ENCODE measurements at places on chromosomes 13 and 19.
A peak's percentile ranks its signal among the peaks of the same experiment; 100 is the strongest.

GRCh38 chr13:113448885-113449692, 4.2 kb downstream of the ADPRHL1 start:
- no peaks in the 10 kb centered on the region for H3K27me3 ChIP-seq
- no peak overlapping the region for H3K27ac ChIP-seq
- DNase-seq: no peak
- no peaks in the 10 kb centered on the region for H3K4me1 ChIP-seq
- H3K36me3 ChIP-seq: no peaks in the 10 kb centered on the region

- H3K4me1 ChIP-seq: no peaks in the 10 kb centered on the region
- H3K36me3 ChIP-seq: no peaks in the 10 kb centered on the region
Observed at GRCh38 chr13:40137400-40137799, 481.9 kb downstream of the COG6 start.

- H3K27me3 ChIP-seq: no peaks in the 10 kb centered on the region
- H3K4me3 ChIP-seq: no peak overlapping the region
- H3K4me1 ChIP-seq: peaks cover 42% of the 10 kb centered on the region
- no peaks in the 10 kb centered on the region for H3K36me3 ChIP-seq
- H3K27ac ChIP-seq: no peak overlapping the region
Observed at GRCh38 chr19:10233946-10234345, 2.8 kb upstream of the S1PR2 start.

DNA sequence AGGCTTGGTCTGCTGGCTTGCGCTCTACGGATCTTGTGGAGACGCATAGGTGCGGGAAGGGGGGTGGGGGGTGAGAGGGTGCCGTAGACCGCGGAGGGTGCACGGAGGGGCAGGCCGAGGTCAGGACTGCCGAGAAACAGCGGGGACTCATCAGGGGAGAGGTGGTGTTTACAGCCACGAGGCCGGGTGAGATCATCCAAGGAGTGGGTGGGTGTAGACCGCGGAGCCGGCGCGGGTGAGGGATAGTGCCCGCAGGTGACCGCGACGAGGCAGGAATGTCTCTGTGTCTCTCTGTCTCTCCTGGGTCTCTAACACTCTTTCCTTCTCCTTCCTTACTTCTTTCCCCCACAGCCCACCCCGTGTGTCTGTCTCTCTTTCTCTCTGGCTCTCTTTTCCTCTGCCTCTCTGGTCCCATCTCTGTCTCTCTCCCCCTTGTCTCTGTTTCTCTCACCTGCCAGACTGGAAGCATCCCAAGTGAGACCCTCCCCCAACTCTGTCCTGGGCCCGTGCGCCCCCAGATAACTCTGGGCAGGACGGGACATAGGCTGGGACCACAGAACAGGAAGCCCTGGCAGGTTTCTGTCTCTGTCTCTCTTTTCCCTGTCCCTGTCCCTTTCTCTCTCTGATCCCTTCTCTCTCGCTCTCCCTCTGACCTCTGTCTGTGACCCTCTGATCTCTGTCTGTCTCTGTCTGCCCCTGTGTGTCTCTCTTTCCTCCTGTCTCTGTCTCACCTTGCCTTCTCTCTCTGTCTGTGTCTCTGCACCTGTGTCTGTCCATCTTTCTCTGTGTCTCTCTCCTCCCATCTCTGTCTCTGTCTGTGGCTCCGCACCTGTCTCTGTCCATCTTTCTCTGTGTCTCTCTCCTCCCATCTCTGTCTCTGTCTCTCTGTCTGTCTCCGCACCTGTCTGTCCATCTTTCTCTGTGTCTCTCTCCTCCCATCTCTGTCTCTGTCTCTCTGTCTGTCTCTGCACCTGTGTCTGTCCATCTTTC, 1.8 kb upstream of the KLK4 start:
- no peak overlapping the region for H3K27ac ChIP-seq
- peaks cover 57% of the 10 kb centered on the region for H3K27me3 ChIP-seq
- H3K4me1 ChIP-seq: no peaks in the 10 kb centered on the region
- no peaks in the 10 kb centered on the region for H3K36me3 ChIP-seq
- DNase-seq: no peak

- H3K27ac ChIP-seq: no peak overlapping the region
- DNase-seq: no peak
- H3K36me3 ChIP-seq: no peaks in the 10 kb centered on the region
- H3K4me3 ChIP-seq: no peak overlapping the region
Observed at GRCh38 chr13:27964741-27965323, 4.3 kb downstream of the CDX2 start.

- no peaks in the 10 kb centered on the region for H3K36me3 ChIP-seq
- H3K4me3 ChIP-seq: no peak overlapping the region
- H3K27ac ChIP-seq: no peak overlapping the region
- H3K4me1 ChIP-seq: no peaks in the 10 kb centered on the region
- no peaks in the 10 kb centered on the region for H3K27me3 ChIP-seq
Observed at GRCh38 chr13:44815623-44816022, 173.6 kb downstream of the NUFIP1 start.

- H3K27me3 ChIP-seq: no peaks in the 10 kb centered on the region
- H3K36me3 ChIP-seq: no peaks in the 10 kb centered on the region
- peaks cover 6% of the 10 kb centered on the region for H3K4me1 ChIP-seq
- no peak overlapping the region for H3K27ac ChIP-seq
- no peak for DNase-seq
Observed at GRCh38 chr13:95636853-95637252, 7.7 kb downstream of the DZIP1 start.

- no peaks in the 10 kb centered on the region for H3K4me1 ChIP-seq
- H3K36me3 ChIP-seq: no peaks in the 10 kb centered on the region
- no peak overlapping the region for H3K4me3 ChIP-seq
- H3K27ac ChIP-seq: no peak overlapping the region
- H3K27me3 ChIP-seq: no peaks in the 10 kb centered on the region
Observed at GRCh38 chr19:41701401-41702075, 6.9 kb upstream of the CEACAM5 start.

GRCh38 chr13:110324026-110324749, 17.1 kb downstream of the COL4A2 start:
- H3K27me3 ChIP-seq: no peaks in the 10 kb centered on the region
- no peak overlapping the region for H3K4me3 ChIP-seq
- peak overlapping the region; percentile 81 for H3K27ac ChIP-seq
- peaks cover 73% of the 10 kb centered on the region for H3K4me1 ChIP-seq

GRCh38 chr19:30780032-30780431, 407.8 kb downstream of the ZNF536 start:
- H3K4me1 ChIP-seq: no peaks in the 10 kb centered on the region
- H3K36me3 ChIP-seq: no peaks in the 10 kb centered on the region
- no peak for DNase-seq
- no peak overlapping the region for H3K27ac ChIP-seq

- peaks cover 59% of the 10 kb centered on the region for H3K4me1 ChIP-seq
- no peak overlapping the region for H3K4me3 ChIP-seq
- H3K27me3 ChIP-seq: no peaks in the 10 kb centered on the region
- peak; percentile 15 for DNase-seq
Observed at GRCh38 chr19:5128936-5129389, 160.1 kb downstream of the KDM4B start.

DNA sequence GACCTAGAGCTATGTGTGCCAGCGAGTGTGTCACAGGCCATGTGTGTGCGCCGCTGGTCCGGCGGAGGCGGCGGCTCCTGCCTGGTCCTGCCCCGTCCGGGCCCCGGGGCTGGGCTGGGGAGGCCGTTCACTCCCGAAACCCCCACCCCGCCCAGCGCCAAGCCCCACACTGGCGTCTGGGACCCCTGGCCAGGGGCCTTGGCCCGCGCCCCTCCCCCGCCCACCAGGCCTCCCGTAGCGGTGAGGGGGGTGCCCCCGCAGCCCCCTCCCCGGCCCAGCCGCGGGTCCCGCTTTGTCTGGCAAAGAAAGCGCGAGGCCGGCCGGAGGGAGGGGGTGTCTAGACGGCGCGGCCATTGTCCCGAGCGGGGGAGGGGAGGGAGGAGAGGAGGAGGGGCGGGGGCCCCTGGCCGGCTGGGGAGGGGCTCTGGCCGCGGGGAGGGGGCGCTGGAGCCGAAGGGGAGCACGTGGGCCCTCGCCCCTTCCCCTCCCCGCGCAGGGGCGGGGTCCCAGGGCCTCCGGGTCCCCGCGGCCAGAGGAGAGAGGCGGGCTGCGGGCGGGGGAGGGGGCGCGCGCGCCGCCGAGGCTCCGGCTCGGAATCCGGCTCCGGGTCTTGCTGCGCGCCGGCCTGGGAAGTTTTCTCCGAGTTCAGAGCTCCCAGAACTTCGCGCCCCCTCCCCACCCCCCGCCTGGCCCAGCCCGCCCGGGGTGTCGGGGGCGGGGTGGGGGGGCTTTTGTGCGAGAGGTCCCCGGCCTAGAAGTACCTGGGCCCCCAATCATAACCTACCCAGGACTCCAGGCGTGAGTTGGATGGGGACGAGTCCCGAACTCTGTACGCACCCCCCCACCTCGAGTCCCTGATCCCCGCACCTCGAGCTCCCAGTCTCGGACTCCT, 888 bp downstream of the NOTCH3 start:
- peaks cover 39% of the 10 kb centered on the region for H3K27me3 ChIP-seq
- DNase-seq: no peak
- H3K4me1 ChIP-seq: peaks cover 16% of the 10 kb centered on the region
- H3K4me3 ChIP-seq: peak overlapping the region; percentile 55
- H3K36me3 ChIP-seq: no peaks in the 10 kb centered on the region

DNA sequence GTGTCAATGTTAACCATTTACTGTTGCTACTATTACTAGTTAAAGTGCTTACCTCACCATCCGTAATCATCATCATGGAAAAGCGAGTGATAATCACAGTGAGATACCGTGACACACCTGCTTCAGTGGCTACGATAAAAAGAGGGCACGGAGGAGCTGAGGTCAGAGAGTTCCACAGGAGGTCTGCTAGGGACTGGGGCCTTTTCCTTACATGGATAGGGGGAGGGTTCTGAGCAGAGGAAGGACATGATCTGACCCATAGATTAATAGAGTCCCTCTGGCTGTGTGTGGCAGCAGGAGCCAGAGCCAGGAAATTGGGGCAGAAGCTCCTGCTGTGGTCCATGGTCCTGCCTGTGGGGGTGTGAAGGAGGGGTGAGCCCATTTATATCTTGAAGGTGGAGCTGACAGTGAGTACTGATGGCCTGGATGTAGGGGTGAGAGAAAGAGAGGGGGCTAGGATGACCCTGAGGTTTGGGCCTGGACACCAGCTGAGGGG, 136.7 kb downstream of the SIPA1L3 start:
- DNase-seq: no peak
- no peaks in the 10 kb centered on the region for H3K4me1 ChIP-seq
- no peak overlapping the region for H3K27ac ChIP-seq
- H3K4me3 ChIP-seq: no peak overlapping the region
- no peaks in the 10 kb centered on the region for H3K36me3 ChIP-seq

GRCh38 chr19:55676383-55676782, 1.4 kb downstream of the EPN1 start:
- H3K27ac ChIP-seq: peak overlapping the region; percentile 92
- H3K27me3 ChIP-seq: no peaks in the 10 kb centered on the region

DNA sequence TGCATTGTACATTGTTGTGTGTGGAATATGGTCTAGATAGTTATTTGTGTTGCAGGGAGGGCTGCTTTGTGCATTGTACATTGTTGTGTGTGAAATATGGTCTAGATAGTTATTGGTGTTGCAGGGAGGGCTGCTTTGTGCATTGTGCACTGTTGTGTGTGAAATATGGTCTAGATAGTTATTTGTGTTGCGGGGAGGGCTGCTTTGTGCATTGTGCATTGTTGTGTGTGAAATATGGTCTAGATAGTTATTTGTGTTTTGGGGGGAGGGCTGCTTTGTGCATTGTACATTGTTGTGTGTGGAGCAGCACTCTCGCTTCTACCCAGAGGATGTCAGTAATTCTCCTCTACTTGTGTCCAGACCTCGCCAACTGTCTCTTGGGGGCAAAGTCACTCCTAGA, 36.3 kb upstream of the ZNF835 start:
- no peak for DNase-seq
- H3K4me3 ChIP-seq: no peak overlapping the region
- no peaks in the 10 kb centered on the region for H3K36me3 ChIP-seq
- no peaks in the 10 kb centered on the region for H3K4me1 ChIP-seq

- no peaks in the 10 kb centered on the region for H3K27me3 ChIP-seq
- no peak for DNase-seq
- no peaks in the 10 kb centered on the region for H3K4me1 ChIP-seq
- H3K36me3 ChIP-seq: no peaks in the 10 kb centered on the region
Observed at GRCh38 chr13:79306650-79307049, 99.4 kb downstream of the RBM26 start.

- peaks cover 58% of the 10 kb centered on the region for H3K36me3 ChIP-seq
- no peak for DNase-seq
- H3K27ac ChIP-seq: no peak overlapping the region
- no peaks in the 10 kb centered on the region for H3K27me3 ChIP-seq
Observed at GRCh38 chr13:51380269-51380668, 40.8 kb downstream of the SERPINE3 start.

DNA sequence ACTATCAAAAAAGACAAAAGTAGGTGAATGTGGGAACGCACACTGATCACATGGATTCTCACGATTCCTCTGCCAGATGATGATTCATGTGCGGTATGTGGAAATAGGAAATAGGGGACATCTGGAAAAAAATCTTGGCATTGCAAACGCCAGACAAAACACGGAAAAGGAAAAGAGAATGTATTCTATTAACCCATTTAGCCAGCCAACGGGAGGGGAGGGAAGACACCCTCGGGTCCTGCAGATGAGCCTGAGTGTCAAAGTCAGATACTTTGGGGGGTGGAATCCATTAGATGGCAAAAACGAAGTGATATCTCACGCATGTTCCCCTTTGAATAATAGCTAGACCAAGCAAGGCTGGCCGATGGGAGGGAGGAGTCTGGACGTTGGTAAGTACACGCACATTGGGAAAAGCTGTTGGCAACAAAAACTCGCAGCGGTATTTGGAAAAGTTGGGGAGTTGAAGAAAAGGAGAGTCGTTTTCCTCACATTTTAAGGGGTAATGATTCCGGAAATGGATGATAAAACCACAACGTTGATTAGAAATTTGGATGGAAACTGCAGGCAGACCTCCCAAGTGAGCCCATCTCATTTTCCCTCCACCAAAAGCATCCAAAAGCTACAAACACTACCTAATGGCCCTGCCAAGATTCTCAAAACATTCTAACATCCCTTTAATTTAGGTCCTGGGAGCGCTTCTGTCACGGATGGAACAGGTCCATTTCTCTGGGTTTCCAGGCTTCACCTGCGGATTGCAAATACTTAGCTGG, 73.6 kb downstream of the COL4A1 start:
- H3K27me3 ChIP-seq: no peaks in the 10 kb centered on the region
- no peak overlapping the region for H3K4me3 ChIP-seq
- H3K27ac ChIP-seq: peak overlapping the region; percentile 84
- H3K4me1 ChIP-seq: peaks cover 58% of the 10 kb centered on the region
- DNase-seq: peak; percentile 75
- H3K36me3 ChIP-seq: no peaks in the 10 kb centered on the region

DNA sequence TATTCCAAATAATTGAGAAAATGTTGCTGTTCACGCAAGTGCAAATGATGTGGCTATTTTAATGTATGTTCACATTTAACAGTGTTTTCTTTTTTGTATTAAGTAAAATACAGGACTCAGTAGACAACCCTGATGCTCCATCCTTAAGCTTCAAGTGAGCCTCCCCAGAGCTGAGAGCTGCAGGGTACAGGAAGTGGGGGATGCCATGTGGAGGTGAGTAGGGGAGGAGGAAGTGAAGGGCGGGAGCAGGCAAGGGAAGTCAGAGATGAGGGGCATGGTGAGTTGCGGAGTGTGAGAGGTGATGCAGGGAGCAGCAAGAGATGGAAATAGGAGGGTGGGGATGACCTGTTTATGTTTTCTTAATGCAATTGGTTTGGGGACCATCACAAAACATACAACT, 711.0 kb downstream of the UQCRFS1 start:
- H3K4me1 ChIP-seq: no peaks in the 10 kb centered on the region
- H3K4me3 ChIP-seq: no peak overlapping the region
- no peaks in the 10 kb centered on the region for H3K27me3 ChIP-seq
- DNase-seq: no peak
- no peak overlapping the region for H3K27ac ChIP-seq

- peaks cover 37% of the 10 kb centered on the region for H3K27me3 ChIP-seq
- H3K27ac ChIP-seq: no peak overlapping the region
- DNase-seq: no peak
- no peak overlapping the region for H3K4me3 ChIP-seq
- H3K36me3 ChIP-seq: no peaks in the 10 kb centered on the region
Observed at GRCh38 chr19:29860492-29860891, 48.7 kb downstream of the CCNE1 start.

Measured in tibial nerve (tissue), 4 donors.